ENCODE measurements at places on chromosomes 3 and 15.

- DNase-seq: no peak
Measured at GRCh38 chr3:194598771-194599557, 34.3 kb downstream of the TMEM44 start.

GRCh38 chr3:157122116-157122515 lies 37.8 kb downstream of the CCNL1 start:
- DNase-seq: no peak

DNA sequence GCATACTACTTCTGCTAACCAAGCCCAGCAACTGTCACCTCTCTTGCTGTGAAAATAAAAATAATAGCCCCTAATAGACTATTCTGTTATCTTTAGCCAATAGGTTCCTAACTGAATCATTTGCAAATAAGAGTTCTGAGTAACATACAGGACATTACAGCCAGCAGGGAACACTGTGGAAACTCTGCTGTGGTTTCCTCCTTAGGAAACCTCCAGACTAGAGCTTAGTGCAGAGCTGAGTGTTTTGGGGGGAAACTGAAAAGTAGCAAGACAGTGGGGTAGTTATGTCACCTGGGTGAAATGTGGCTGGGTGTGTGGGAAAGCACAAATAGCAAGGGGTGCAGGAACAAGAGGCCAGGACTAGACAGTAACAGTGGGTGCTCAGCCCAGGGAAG lies 32.4 kb downstream of the DZIP1L start:
- no peak for DNase-seq

- no peak for DNase-seq
Measured at GRCh38 chr3:97927704-97928103, 44.5 kb downstream of the RIOX2 start.

GRCh38 chr15:40908095-40908494 lies 13.8 kb downstream of the VPS18 start:
- DNase-seq: no peak

DNA sequence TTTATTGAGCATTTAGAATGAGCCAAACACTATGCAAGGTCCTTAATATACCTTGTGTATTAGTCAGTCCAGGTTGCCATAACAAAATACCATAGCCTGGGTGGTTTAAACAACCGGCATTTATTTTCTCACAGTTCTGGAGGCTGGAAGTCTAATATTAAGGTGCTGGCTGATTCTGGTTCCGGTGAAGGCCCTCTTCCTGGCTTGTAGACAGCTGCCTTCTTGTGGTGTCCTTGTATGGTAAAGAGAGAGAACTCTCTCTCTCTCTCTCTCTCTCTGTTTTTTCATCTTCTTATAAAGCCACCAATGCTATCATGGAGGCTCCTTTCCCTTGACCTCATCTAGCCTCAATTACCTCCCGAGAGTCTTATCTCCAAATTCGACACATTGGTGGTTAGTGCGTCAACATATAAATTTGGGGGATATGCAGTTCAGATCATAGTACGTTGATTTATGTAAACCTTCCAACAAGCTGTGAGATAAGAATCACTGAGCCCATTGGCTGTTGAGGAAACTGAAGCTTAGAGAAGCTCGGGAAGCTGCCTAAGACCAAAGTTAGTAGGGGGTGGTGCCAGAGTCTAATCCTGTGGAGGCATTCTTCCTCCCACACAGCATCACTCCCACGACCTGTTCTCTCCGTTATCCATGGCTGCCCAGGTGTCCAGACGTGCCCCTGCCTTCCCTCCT lies 298.0 kb upstream of the PROK2 start:
- no peak for DNase-seq
